Brain (organoid and tissue), 16 donors: ENCODE measurements at places on chromosomes 2 and 18. TPM values are rescaled to one million over a fixed set of nuclear protein-coding genes. Genes with fewer than 3 reads are reported as not detected.
A peak's percentile ranks its signal among the peaks of the same experiment; 100 is the strongest.

DNA sequence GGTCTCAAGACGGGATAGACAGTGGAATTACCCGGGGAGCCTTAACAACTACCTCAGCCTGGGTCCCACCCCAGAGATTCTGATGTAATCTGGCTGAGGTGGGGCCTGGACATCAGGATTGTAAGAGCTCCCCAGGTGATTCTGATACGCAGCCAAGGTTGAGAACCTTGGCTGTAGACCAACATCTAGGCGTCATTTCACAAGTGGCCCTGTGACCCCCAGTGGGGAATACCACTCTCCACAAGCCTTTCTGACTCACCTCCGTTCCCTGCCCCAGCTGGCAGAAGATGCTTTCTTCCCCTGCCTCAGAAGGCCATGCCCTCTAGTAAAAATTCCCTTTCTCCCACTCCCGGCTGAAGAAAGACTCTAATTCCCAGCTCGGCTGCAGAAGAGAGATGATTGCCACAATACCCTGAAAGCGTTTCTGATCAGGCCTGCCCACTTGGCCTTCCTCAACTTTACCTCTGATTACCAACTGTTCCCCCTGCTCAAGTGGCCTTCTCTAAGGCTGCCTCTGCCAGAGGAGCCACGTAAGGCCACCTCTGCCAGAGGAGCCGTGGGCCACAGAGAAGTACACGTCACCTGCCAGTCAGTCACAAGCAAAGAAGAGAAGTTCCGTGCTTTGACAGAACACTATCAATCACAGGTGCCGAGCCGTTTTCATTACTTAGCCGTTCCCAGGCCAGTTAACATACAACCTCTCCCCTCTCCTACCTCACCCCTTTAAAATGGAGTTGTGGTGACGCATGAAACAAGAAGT lies 116.8 kb upstream of the PKDCC start:
- no peak for DNase-seq

GRCh38 chr18:27724362-27724761 lies 452.6 kb downstream of the CDH2 start:
- DNase-seq, result peak; percentile 62

- DNase-seq, result peak; percentile 24
Measured at GRCh38 chr2:215772634-215773563, 240.5 kb downstream of the MREG start.

GRCh38 chr2:8144785-8145184 lies 537.1 kb upstream of the ID2 start:
- DNase-seq, result no peak

GRCh38 chr2:219560037-219560892 lies 11.1 kb downstream of the OBSL1 start:
- no peak for DNase-seq

DNA sequence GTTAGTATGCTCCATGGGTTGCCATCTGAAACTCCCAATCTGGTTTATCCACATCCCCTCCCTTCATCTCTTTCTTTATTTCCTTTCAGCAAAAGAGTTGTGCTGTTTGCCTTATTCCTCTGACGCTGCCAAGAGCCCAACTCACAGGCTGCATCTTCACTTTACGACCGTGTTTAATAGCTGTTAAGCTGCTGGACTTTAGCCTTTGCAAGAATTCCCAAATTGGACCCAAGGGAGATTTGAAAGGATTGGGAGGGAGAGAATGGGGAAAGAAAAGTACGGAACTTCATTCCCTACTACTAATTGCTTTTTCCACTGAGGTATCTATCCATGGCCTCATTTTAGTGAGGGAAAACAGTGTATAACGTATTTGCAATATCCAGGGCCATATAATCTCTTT lies 263.4 kb upstream of the MEIS1 start:
- peak; percentile 29 for DNase-seq

- no peak for DNase-seq
Measured at GRCh38 chr2:189658306-189659212, 2.7 kb upstream of the ASNSD1 start.

DNA sequence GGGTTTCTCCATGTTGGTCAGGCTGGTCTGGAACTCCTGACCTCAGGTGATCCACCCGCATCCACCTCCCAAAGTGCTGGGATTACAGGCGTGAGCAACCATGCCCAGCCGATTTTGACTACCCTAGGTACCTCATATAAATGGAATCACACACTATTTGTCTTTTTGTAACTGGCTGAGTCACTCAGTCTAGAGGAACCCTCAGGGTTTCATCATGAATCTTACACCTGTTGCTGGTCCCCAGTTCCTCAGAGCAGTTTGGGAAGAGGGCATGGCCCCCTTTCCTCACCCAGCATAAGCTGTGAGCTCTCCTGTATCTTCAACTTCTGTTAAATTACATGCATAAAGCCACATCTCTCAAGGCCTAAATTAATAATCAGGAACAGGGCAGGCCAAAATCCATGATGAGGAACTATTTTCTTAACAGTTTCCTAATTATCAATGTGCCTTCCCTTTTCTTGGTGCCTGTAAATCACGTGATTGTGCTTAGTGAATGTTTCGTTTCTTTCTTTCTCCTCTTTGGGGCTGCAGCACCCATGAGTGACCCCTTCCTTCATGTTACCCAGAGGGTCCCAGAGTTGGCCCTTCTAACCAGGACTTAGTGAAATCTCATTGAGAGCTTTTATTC lies 20.9 kb downstream of the DYSF start:
- no peak for DNase-seq

GRCh38 chr18:29726646-29727045 lies 1315.9 kb downstream of the DSC3 start:
- no peak for DNase-seq

DNA sequence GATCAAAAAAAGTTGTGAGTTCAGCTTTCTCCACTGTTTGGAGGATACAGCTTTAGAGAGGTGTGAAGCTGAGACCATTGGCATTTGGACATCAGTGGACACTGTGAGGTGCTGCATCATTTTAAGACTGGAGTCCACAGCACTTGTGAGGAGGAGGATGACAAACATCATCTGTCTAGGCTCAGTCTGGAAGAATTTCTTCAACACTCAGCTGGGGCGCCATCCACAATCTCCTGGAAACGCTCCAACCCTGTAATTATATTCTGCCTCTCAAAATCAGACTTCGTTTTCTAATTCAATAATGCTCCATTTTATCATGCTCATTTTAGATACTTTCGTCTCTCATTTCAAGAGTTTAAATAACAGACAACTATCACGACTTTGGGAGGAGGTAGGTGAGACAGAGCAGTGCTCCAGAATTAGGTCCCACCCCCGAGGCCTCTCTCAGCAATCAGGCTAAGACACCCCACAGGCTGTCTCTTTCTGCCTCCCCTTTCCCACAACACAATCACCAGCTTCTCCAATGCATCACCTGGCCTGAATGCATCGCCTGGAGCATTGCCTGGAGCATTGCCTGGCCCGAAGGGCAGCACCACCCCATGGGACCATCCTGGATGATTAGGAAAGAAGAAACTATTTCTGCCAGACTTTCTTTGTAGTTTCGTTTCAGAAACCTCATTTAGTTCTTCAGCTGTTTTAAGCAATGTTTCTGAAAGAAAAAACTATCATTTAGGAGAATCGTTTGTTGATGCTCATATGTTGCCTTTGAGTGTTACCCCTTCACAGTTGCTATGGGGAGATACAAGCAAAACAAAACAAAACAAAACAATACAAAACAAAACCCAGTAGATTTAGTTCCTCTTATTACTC lies 37.0 kb upstream of the DPP10 start:
- no peak for DNase-seq

SCG2 gene
- polyA plus RNA-seq, result 63.4 TPM

PLEKHH2 gene
- polyA plus RNA-seq, result 1.0 TPM

ZNF892 gene
- 2.1 TPM for polyA plus RNA-seq

DSG2 gene
- 0.19 TPM for polyA plus RNA-seq

SP5 gene
- polyA plus RNA-seq, result 3.9 TPM

DNA sequence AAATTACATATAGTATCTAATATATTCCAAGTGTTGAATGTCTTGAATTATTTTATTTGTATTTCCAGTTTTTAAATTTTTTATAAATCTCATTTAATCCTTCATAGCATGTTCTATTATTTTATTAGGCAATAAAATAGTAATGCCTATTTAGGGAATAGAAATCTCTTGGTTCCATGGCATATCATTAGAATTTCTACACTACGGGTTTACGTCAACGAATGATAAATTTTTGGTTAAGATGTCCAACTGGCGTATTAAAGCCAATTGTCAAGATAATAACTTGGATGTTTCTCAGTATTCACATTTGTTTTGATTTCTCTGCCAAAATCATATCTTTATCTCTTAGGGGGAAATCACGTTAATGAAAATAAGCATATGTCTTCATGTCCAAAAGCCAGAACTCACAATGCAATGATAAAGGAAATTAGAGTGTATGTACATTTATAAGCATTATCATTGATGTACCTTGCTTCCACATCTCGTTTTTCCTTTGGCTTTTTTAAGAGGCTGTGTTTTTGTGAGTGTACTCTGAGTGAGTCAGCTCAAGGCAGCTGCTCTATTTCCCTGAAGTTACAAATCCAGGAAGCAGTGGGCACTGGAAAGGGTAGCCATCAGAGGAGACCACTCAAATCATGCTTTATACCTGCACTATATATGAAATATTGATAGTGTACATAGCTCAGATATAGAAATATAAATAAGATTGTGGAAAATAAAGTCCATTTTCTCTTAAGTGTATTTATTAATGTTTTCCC lies 115.8 kb upstream of the PDE1A start:
- DNase-seq, result no peak

DNA sequence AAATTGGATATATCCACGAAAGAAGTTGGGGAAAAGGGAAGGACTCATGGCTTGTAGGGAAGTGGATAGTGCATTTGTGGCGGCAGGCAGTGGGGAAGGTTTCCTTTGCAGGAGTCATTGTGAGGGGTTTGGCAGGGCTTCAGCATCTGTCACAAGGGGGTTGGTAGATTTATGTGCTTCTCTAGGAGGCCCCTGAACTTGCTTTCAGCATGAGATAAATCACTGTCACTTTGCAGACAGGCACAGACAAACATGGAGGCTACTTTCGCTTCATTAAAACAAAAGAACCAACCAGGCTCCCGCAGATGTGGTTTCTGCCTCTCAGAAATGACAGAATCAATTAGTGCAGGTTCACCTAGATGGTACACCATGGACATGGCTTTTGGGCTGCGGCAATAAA lies 340.7 kb downstream of the TGIF1 start:
- DNase-seq, result peak; percentile 59

INHA gene
- polyA plus RNA-seq, result 0.37 TPM

- no peak for DNase-seq
Measured at GRCh38 chr2:112173646-112174319, 35.6 kb downstream of the FBLN7 start.

DNA sequence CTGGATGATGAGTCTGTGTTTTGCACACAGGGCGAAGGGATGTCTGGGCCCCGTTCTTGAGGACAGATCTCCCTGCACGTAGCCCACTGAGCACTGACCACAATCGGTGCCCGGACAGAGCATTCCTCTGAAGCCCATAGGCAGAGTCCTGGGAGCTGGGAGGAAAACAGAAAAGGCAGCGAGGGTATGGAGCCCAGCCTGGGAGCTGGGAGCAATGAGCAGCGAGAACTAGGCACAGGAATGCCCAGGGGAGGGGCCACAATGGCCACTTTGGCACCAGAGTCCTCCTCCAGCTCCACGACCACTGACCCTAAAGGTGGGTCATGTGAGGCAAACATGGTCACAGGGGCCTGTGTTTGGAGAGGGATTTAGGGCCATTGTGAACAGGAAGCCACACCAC lies 333.9 kb downstream of the EIPR1 start:
- DNase-seq, result no peak

FKBP7 gene
- polyA plus RNA-seq, result 11.1 TPM

DNA sequence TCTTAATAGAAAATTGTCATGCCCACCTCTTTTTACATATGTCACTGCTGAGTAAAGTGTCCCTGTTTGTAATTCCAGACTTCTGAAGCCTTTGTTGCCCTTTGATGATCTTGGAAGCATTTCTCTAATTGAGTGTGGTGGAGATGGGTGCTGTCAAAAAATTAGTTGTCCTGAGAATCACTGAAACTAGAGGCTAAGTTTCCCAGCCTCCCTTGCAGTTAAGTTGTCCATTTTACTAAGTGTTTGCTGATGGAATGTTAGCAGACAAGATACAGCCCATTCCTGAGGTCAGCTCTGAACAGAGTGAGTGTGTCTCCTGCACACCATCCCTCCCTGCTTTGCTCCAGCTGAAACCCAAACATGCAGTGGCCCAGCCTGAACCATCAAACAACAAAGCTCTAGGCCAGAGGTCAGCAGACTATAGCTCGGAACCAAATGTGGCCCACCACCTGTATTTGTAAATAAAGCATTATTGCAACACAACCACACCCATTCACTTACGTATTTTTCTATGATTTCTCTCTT lies 28.1 kb upstream of the TMEM177 start:
- DNase-seq, result no peak

DNA sequence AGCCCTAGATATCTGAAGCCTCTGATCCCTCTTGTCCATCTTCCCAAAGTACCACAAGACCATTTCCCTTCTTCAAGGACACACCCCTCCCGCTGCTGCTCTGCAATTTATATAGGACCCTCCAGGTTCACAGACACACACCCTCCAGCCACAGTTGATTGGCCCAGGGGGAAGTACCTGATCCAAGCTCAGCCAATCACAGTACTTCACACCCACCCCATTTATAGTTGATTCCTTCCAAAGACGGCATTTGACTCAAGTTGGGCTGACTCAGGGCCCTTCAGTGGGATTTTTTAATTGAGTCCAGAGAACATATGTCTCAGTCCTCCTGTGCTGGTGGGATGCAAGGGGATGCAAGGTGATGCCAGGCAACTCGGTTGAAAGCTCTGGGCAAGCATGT lies 59.2 kb downstream of the GYPC start:
- no peak for DNase-seq

DNA sequence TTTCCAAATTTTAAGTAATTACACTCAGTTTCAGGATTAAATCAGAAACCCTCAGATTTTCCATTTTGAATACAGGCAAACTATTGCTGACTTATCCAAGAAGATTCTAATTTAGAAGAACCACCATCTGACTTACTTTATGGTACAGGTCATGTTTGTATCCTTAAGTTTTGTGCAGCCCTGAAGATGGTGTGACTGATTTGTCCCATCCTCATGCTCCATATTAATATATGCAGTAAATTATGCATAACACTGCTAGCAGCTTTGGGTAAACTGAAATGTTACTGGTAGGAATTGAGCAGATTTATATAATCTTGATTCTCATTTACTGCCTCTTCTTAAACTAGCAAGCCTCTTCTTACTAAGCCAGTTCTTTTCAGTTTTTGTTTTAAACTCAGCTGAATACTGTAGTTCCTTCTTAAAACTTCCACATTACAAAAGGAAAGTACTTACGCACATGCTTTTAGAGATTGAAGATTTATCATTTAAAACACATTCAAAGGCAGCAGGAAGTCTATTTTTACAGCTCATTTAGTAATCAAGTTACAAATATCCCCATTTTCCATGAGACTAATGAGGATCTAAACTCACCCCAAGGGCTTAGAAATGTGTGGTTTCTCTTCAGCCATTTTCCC lies 25.7 kb downstream of the MEX3C start:
- DNase-seq, result no peak
